WTC11 (cell line): ENCODE measurements at places on chromosomes 7 and 10.

DNA sequence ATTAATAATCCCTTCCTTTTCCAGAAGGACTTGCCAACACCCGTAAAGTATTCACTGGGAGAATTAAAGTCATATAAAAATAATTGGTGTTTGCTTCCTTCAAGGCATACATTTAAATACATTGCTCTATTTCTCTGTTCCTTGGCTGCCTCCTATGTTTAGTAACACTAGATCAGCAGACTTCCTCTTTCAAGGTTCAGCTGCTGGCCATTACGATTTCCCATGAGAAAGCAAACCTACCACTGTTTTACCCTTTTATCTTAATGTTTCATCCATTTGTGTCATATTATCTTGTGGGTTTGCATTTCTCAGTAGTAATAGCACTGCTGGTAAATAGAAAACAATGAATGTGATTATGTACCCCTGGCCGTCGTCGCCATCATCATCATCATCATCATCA is 313.8 kb upstream of the BMPER start:
- DNase-seq = no peak

- no peak for DNase-seq
These were observed 151.7 kb downstream of the EGFR start for GRCh38 chr7:55170335-55171069.

- no peak for DNase-seq
These were observed 717.0 kb upstream of the MBL2 start for GRCh38 chr10:53489335-53490182.

- DNase-seq = no peak
These were observed 350.1 kb upstream of the AOAH start for GRCh38 chr7:37074370-37074769.

- DNase-seq = no peak
These were observed 11.3 kb downstream of the ADAM12 start for GRCh38 chr10:126376956-126377355.

DNA sequence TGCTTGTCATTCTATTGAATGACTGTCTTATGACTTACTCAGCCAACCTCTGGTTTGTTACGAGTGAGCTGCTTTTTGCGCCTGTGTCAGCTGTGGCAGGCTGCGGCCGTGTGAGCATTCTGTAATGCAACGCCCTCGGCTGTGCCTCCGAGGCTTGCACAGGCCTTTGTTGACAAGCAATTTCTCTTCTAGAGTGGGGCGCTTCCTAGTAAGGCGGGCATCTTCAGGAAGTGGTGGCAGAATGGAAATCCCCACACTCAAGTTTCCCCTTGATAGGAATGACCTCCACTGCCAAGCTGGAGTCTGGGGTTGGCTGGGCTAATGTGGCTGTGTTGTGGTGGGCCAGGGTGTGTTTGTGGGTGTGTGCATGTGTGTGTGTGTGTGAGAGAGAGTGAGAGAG is 20.2 kb upstream of the TMEM178B start:
- DNase-seq = no peak

GRCh38 chr10:75399461-75400162 is 2.0 kb downstream of the ZNF503 start:
- peak; percentile 81 for DNase-seq

DNA sequence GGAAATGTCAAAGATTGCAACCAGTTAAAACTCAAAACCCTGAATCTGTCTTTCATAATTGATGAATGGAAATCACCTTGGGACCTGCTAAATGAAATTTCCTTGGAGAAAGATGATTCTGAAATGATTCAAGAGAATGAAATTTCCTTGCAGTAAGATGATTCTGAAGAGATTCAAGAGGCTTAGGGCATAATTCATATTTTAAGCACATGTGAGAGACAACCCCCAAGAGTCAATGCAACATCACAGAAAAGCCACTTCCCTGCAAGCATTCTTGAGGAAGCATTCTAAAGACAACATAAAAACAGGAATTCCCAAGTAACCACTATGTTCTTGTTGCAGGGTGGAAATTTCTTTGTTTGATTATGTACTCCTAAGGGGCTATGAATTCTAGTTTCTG is 113.7 kb downstream of the RELN start:
- no peak for DNase-seq

- DNase-seq = no peak
These were observed 39.4 kb downstream of the HK1 start for GRCh38 chr10:69317626-69318105.

- DNase-seq = no peak
These were observed 65.3 kb upstream of the NPTX2 start for GRCh38 chr7:98551611-98552273.

DNA sequence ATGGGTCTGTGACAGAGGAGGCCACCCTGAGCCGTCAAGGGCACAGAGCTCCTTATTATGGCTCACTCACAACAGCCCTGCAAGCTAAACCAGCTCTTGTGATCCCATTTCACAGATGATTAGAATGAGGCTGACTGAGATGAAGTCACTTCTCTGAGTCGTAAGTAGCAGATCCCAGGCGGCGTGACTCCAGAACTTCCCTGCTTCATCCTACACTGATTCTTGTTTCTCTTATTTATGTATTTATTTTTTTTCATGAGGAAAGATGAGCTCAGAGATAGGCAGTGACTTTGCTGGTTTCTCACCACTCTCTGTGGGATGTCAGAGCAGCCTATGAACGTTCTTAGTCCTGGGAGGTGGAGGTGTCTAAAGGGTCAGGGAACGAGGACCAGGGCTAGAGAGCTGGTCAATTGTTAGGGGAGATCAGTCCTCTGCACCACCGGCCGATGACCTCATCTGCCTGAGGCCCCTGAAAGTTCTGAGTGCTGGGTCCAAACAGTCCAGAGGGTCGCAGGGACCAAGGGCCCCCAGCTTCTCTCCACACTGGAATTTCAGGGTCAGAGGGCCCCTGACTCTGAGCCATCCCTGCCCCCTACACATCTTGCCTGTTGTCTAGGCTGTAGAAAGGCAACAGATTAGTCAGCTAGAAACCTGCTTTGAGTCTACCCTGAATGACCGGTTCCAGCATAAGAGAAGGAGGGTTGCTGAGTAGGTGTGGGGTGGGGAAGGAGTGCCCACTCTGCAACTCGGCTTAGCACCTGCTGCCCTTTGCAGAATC is 17.9 kb downstream of the CLRN3 start:
- DNase-seq = no peak

DNA sequence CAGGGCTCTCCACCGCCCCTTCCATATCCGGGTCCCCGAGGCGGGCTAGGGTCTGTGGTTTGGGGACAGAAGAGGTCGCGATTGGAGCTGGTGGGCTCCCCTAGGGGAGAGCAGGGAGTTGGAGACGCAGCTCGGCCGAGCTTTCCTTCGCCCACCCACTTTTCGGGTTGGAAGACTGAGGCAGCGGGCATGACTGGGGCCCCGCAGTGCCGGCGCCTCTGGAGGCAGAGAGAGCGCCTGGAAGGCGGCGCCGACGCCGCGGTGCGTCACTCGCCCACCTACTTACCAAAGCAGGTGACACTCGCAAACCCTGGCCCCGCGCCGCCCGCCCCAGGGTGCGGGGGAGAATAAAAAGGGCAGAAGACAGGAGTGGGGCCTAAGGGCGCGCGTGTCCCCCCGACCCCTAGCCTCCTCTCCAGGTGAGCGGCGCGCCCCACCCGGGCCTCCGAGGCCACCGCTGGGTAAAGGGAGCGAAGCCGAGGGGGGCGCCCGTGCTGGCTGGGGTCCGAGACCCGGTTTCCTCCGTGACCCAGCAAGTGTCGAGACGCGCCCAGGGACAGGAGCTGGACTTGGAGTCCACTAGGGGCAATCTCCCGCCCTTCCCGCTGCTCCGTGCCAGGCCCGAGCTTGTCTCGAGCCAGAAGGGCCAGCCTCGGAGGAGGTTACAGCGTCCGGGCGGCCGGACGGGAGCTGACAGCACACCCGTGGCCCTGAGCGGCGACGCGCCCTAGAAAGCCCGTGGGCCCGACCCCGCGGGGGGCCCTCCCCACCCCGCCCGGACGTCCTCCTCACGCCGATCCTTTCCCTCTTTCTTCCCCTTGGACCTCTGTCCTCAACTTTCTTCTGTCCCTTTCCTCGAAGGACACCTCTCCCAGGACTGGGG is 34.4 kb upstream of the GRID1 start:
- DNase-seq = peak; percentile 50

- no peak for DNase-seq
These were observed 21.5 kb upstream of the GRIFIN start for GRCh38 chr7:2497500-2498336.

GRCh38 chr7:40297741-40298311 is 163.0 kb downstream of the SUGCT start:
- DNase-seq = no peak

GRCh38 chr10:23399701-23400144 is 39.2 kb upstream of the OTUD1 start:
- DNase-seq = no peak
